Activated CD8-positive, alpha-beta T cell treated with anti-CD3 and anti-CD28 coated beads, Interleukin-2, amount 10 ng/mL, durations not matched to agents 7 days and 5 days (primary cell): ENCODE measurements at places on chromosomes 16 and 17.

- H3K4me3 ChIP-seq: no peak overlapping the region
- H3K27me3 ChIP-seq: no peaks in the 10 kb centered on the region
- peaks cover 94% of the 10 kb centered on the region for H3K4me1 ChIP-seq
- H3K27ac ChIP-seq: peak overlapping the region; percentile 88
- DNase-seq: no peak
Observed at GRCh38 chr16:17345043-17345442, 125.7 kb downstream of the XYLT1 start.

- no peak overlapping the region for H3K27ac ChIP-seq
- H3K4me3 ChIP-seq: no peak overlapping the region
- H3K4me1 ChIP-seq: no peaks in the 10 kb centered on the region
Observed at GRCh38 chr16:1182316-1182671, 29.4 kb downstream of the CACNA1H start.

GRCh38 chr17:58153046-58153445 lies 4.9 kb downstream of the OR4D1 start:
- peaks cover 58% of the 10 kb centered on the region for H3K4me1 ChIP-seq
- H3K27ac ChIP-seq: peak overlapping the region; percentile 91
- peak; percentile 82 for DNase-seq
- peaks cover 18% of the 10 kb centered on the region for H3K27me3 ChIP-seq
- peak overlapping the region; percentile 51 for H3K4me3 ChIP-seq
- peaks cover 11% of the 10 kb centered on the region for H3K36me3 ChIP-seq

GRCh38 chr17:10624969-10625368 lies 32.1 kb downstream of the MYH3 start:
- H3K4me1 ChIP-seq: no peaks in the 10 kb centered on the region
- no peaks in the 10 kb centered on the region for H3K27me3 ChIP-seq
- no peak overlapping the region for H3K4me3 ChIP-seq
- no peak overlapping the region for H3K27ac ChIP-seq
- no peak for DNase-seq

- no peaks in the 10 kb centered on the region for H3K4me1 ChIP-seq
- DNase-seq: no peak
- H3K27ac ChIP-seq: no peak overlapping the region
- no peaks in the 10 kb centered on the region for H3K36me3 ChIP-seq
Observed at GRCh38 chr16:83066881-83067280, 440.1 kb downstream of the CDH13 start.

- DNase-seq: peak; percentile 87
- H3K36me3 ChIP-seq: peaks cover 22% of the 10 kb centered on the region
- peaks cover 74% of the 10 kb centered on the region for H3K4me1 ChIP-seq
- peak overlapping the region; percentile 77 for H3K27ac ChIP-seq
Observed at GRCh38 chr17:74744714-74745547, 3.5 kb upstream of the NHERF1 start.

- DNase-seq: no peak
- no peak overlapping the region for H3K27ac ChIP-seq
Observed at GRCh38 chr16:72109300-72109699, 15.7 kb downstream of the DHX38 start.

DNA sequence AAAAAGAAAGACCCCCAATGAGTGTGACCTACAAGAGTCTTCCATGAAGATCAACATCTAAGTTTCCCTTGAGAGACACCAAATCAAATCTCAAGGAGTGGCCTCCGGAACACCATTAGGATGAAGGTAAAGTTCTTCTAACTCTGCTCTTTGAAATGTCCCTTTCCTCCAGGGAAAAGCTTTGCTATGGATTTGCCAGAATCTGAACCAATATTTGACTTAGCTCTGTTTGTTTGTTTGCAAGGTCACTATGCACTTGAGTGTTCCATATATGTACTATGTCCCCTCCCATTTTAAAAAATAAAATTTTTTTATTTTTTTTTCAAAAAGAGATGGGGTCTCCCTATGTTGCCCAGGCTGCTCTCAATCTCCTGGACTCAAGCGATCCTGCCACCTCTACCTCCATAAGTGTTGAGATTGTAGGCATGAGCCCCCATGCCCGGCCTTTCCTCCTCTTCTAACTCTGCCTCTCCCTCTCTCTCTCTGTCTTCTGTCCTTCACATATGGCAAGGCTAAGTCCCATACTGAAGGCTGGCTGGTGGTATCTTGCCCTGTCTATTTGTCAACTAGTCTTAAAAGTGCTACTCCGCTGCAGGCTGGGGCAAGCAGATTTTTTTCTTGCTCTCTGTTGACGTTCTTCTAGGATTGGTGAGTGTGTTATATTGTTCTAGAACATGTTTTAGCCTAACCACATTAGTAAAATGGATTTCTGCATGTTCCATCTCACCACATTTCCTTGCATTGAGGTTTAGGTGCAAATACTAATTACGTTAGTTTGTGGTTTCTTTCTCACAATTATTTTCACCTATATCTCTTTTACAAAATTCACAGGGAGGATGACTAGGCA lies 276.7 kb upstream of the DYNLRB2 start:
- no peaks in the 10 kb centered on the region for H3K27me3 ChIP-seq

DNA sequence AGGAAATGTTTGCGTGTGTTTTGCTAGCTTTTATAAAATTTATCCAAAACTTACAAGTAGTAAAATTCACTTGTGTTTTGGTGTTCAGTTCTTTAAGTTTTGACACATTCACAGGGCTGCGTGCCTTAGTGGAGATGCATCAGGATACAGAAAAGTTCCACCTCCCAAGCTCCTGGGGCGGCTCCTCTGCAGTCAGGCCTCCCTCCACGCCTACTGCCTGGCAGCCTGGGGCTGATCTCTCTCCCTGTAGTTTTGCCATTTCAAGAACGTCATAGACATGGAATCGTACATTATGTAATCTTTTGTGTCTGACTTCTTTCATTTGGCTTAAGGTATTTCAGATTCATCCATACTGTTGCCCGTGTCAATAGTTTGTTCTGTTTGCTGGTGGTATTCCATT lies 27.2 kb upstream of the IRF8 start:
- H3K4me1 ChIP-seq: peaks cover 13% of the 10 kb centered on the region
- no peak overlapping the region for H3K4me3 ChIP-seq
- H3K27ac ChIP-seq: no peak overlapping the region
- peaks cover 16% of the 10 kb centered on the region for H3K27me3 ChIP-seq
- H3K36me3 ChIP-seq: no peaks in the 10 kb centered on the region

GRCh38 chr17:21289902-21290571 lies 5.5 kb downstream of the MAP2K3 start:
- no peak overlapping the region for H3K27ac ChIP-seq
- no peak overlapping the region for H3K4me3 ChIP-seq
- no peak for DNase-seq
- no peaks in the 10 kb centered on the region for H3K27me3 ChIP-seq
- H3K4me1 ChIP-seq: peaks cover 37% of the 10 kb centered on the region
- H3K36me3 ChIP-seq: peaks cover 27% of the 10 kb centered on the region

DNA sequence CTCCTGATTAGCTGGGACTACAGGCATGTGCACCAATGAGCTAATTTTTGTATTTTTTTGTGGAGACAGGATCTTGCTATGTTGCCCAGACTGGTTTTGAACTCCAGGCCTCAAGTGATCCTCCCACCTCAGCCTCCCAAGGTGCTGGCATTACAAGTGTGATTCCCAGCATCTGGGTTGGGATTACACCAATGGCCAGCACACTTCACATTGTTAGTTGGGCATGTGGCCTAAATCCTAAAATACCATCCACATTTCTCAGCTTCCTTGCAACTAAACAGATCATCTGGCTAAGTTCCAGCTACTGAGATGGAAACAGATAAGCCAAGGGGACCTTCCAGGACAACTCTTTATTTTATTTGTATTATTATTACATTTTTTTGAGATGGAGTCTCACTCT lies 9.9 kb downstream of the RABEP2 start:
- no peak for DNase-seq
- H3K27ac ChIP-seq: no peak overlapping the region
- H3K36me3 ChIP-seq: peaks cover 30% of the 10 kb centered on the region
- H3K27me3 ChIP-seq: no peaks in the 10 kb centered on the region

GRCh38 chr17:61412860-61413660 lies 13.4 kb downstream of the TBX2 start:
- DNase-seq: no peak
- peaks cover 38% of the 10 kb centered on the region for H3K27me3 ChIP-seq
- no peaks in the 10 kb centered on the region for H3K36me3 ChIP-seq
- peak overlapping the region; percentile 42 for H3K4me3 ChIP-seq
- H3K4me1 ChIP-seq: peaks cover 19% of the 10 kb centered on the region

GRCh38 chr16:81574168-81574567 lies 129.6 kb downstream of the CMIP start:
- H3K36me3 ChIP-seq: no peaks in the 10 kb centered on the region
- no peak overlapping the region for H3K4me3 ChIP-seq
- DNase-seq: no peak
- no peaks in the 10 kb centered on the region for H3K27me3 ChIP-seq
- no peaks in the 10 kb centered on the region for H3K4me1 ChIP-seq

DNA sequence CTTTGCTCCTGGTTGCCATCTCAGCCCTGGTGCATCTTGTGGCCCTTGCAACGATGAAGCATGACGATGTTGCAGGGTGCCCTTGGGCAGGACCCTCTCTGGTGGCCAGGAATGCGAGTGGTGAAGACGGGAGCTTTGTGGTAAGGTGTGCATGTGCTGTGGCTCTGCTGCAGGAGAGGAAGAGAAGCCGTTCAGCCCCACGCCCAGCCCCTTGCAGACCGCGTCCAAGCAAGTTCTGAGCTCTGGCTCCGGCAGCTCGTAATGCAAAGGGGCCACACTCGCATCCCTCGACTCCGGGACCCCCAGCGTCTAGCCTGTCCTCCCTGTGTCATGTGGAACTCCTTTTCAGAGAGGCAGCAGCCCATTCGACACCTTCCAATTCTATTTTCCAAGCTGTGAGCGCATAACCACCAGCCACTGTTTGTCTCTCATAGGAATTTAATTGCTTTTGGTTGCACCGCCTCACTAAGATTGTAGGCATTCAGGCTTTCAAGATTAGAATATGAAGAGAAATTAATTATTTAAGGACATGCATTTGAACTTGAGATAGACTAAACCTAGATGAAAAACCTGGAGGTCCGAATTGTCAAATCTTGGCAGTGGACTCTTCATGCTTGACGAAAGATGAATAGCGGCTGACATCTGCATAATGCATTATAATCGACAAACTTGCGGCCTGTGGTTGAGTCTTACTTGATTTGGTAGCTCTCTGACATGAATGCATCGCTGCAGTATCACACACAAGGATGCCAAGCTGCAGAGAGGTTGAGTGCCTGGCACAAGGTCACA lies 21.1 kb upstream of the KCNG4 start:
- H3K4me3 ChIP-seq: no peak overlapping the region
- no peak overlapping the region for H3K27ac ChIP-seq
- no peaks in the 10 kb centered on the region for H3K4me1 ChIP-seq
- H3K36me3 ChIP-seq: no peaks in the 10 kb centered on the region
- no peak for DNase-seq
- H3K27me3 ChIP-seq: peaks cover 9% of the 10 kb centered on the region

DNA sequence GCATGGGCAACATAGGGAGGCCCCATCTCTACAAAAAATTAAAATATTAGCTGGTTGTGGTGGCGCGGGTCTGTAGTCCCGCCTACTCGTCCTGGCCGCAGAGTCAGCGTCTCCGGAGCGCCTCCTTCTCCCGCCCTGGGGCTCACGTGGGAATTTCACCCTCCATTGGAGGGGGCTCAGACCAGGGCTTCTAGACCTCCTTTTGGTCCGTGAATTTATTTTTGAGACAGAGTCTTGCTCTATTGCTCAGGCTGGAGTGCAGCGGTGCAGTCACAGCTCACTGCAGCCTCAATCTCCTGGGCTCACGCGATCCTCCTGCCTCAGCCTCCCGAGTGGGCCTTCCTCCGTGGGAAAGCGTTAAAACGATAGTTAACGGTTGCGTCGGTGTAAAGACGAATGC lies 394 bp upstream of the NME4 start:
- H3K27ac ChIP-seq: no peak overlapping the region
- peaks cover 31% of the 10 kb centered on the region for H3K4me1 ChIP-seq
- peaks cover 14% of the 10 kb centered on the region for H3K27me3 ChIP-seq
- no peaks in the 10 kb centered on the region for H3K36me3 ChIP-seq
- DNase-seq: no peak

- no peak overlapping the region for H3K4me3 ChIP-seq
- H3K4me1 ChIP-seq: peaks cover 21% of the 10 kb centered on the region
- peaks cover 3% of the 10 kb centered on the region for H3K27me3 ChIP-seq
- H3K36me3 ChIP-seq: no peaks in the 10 kb centered on the region
- H3K27ac ChIP-seq: no peak overlapping the region
Observed at GRCh38 chr17:73292031-73292531, 19.7 kb downstream of the CDC42EP4 start.

DNA sequence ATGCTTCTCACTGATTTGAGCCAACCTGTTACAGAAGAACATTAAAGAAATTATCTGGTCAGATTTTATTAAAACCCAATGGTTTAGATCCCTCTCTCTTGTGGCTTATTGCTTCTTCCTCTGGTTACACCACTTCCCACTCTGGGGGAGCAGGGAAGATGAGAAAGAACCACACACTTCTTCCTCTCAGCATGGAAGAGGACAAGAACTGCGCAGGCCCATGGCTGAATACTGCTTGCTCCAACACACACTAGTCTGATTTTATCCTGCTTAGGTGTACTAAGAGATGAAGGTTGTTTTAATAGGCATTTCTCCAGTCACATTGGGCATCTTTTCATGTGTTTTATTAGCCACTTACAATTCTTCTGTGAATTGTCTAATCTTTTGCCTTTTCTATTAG lies 27.6 kb downstream of the MAP3K3 start:
- H3K4me3 ChIP-seq: no peak overlapping the region
- H3K27me3 ChIP-seq: no peaks in the 10 kb centered on the region
- peaks cover 40% of the 10 kb centered on the region for H3K36me3 ChIP-seq
- no peak for DNase-seq

- no peak overlapping the region for H3K27ac ChIP-seq
- H3K36me3 ChIP-seq: no peaks in the 10 kb centered on the region
- no peak for DNase-seq
- no peaks in the 10 kb centered on the region for H3K4me1 ChIP-seq
Observed at GRCh38 chr17:72861811-72862210, 230.7 kb downstream of the SLC39A11 start.

GRCh38 chr16:12874186-12874585 lies 27.2 kb upstream of the SHISA9 start:
- DNase-seq: no peak
- H3K4me3 ChIP-seq: no peak overlapping the region
- H3K4me1 ChIP-seq: no peaks in the 10 kb centered on the region

DNA sequence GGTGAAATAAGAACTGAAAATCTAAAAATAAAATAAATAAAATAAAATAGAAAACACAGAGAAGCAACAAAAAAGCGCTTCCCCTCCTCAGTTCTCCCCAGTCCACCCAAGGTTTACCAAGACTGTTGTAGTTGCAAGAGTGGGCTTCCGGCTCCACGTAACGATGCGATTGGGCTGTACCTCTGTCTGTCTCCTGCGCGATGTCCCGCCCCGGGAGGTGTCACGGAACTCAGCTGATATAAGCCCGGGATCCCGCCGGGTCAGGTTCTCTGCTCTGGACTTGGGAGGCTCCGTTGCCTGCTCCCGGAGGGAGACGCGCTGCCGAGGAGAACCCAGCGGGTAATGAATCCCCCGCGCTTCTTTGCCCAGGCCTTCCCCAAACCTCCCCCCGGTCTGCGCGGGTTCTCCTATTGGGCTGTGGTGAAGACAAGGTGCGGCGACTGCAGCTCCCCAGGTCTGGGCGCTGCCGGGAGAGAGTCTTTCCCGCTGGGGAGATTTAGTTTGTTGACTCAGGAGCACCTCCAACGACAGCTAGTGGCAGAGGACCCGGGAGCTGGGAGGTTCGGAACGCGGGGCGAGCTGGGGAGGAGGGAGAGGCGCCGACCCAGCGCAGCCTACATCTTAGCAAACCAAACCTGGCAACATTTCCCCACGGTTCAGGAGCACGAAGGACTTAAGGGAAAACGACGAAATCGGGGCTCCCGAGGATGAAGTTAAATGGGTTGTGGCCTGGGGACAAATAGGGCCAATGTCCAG lies at the start of gene SLFN5:
SLFN5 (plus strand) TSS at position 268 of the 756 bp plus-strand sequence. CDS start 15,619 bp downstream, outside the sequence.
- peaks cover 76% of the 10 kb centered on the region for H3K36me3 ChIP-seq
- peak; percentile 97 for DNase-seq
- H3K4me1 ChIP-seq: peaks cover 50% of the 10 kb centered on the region
- no peaks in the 10 kb centered on the region for H3K27me3 ChIP-seq
- H3K4me3 ChIP-seq: peak within 1 kb of the TSS; percentile 99
- H3K27ac ChIP-seq: peak within 1 kb of the TSS; percentile 98

GRCh38 chr16:74296104-74296431 lies 546 bp upstream of the PSMD7 start:
- peaks cover 52% of the 10 kb centered on the region for H3K36me3 ChIP-seq
- no peak for DNase-seq
